Substantia nigra (tissue), 51 donors: ENCODE measurements at places on chromosomes 11 and 22.

- DNase-seq: no peak
Measured at GRCh38 chr11:89249196-89249595, 71.5 kb downstream of the TYR start.

GRCh38 chr11:128565881-128566280 is 21.5 kb downstream of the ETS1 start:
- no peak for DNase-seq

GRCh38 chr11:97506076-97506759 is 1116.4 kb downstream of the JRKL start:
- DNase-seq: no peak

DNA sequence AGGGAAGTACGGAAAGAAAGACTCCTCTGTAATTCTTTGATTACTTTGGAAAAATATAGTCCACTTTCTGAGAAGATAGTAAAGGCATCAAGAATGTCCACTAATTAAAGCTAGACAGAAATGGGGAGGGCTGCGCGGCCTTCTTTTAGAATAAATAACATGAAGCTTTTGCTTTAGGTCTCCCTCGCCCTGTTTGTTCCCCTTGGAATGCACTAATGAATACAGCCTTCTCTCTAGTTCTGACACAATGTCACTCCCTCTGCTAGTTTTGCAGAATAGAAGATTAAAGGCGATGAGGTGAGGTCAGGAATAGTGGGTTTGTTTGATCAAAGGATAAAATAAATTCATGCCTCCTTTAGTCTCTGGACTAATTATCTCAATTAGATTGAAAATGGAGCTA is 543.9 kb downstream of the OPCML start:
- DNase-seq: no peak

DNA sequence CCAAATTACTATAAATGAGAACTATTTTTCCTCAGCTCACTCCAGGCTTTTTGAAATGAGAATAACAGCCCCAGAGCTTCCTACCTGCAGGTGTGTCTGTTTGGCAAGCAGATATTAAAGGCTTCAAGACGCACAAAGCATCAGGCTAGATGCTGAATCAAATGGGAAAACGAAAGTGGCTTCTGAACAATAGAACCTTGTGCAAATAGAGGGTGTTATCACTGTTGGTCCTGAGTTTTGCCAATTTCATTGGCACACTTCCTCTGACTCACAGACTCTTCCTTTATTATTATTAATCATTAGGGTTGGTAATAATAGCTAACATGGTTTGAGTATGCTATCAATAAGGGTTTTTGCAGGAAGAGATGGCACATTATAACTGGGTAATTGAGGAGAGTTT is 13.4 kb downstream of the SYT13 start:
- DNase-seq: no peak

DNA sequence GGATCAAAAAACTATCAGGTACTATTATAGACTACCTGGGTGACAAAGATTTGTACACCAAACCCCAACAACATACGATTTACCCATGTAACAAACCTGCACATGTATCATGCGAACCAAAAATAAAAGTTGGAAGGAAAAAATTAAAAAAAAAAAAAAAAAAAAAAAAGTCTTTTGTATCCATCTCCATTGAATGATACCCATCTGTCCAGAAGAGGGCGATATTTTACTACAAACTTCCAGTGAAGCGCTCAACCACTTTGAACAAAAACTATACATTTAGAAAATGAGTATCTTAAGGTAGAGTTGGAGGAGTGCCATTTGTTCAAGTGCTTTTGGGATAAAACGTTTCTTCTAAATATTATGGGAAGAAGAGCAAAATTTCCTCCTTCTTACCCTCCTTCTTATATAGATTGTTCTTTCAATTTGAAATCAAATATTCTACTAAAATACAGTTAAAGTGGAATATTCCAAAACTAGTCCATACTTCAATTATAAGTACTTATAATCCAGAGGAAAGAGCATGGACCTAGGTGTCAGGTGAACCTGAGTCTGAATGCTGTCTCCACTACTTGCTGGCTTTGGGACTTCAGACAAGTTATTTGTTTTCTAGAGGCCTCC is 23.3 kb downstream of the ARL14EP start:
- no peak for DNase-seq

GRCh38 chr11:76491644-76492043 is 46.8 kb downstream of the EMSY start:
- DNase-seq: no peak

GRCh38 chr11:8930456-8931175 is 2.1 kb downstream of the C11orf16 start:
- no peak for DNase-seq

- no peak for DNase-seq
Measured at GRCh38 chr11:77801477-77801876, 19.0 kb downstream of the RSF1 start.

GRCh38 chr11:111364503-111364902 is 14.6 kb downstream of the POU2AF1 start:
- DNase-seq: no peak

DNA sequence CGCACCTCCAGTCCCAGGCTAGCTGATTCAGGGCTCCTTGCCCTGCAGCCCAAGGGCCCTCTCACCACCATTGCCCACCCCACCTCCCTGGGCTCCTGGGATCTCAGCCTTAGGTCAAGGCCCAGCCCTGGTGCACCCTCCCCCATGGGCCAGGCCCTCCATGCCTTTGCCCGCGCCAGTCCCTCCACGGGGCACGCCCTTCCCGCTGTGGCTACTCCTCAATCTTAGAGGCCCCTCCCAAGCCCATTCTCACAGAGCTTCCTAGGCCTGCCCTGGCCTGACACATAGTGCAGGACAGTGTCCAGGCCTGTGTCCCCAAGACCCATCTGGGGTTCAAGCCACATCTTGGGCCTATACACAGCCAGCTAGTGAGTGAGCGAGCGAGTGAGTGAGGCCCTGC is 6.9 kb downstream of the GP1BB start:
- DNase-seq: no peak

DNA sequence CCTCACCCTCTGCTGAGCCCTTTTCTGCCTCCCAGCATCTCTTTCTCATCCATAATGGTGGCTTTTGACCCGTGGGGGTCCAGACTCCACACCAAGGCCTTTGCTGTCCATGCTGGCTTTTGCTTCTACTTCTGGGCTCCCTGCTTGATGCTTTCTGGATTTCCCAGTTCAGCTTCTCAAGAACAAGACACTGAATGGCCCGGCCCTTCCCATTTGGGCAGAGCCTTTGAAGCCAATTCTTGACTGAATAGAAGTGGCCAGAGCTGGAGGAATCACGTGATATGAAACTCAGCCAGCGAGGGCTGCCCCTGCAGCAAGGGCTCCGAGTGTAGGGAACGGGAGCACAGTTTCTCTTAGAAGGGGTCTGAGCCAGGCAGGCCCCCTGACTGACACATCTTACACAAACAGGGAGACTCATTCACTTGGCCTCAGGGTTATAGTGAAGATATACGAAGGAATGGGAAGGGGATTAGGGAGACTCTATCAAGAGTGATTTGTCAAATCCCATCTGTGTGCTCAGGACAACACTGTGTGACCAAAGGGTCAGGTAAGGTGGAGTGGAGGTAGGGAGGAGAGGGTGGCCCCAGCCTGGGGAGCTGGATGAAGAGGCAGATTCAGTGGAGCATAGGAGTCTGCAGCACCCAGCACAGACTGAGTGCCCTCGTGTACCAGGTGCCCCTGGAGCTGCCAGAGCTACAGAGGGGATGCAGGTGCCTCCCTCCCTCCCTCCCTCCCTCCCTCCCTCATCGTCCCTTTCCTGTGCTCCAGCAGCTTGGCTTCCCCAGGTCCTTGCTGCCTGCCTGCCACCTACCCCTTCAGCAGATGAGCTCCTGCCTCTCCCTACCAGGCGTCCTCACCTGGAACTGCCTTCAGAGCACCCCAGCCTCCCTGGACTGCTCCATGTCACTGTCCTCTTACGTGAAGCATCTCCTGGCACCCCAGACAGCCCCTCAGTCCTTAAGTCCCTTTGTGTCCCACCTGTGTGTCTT is 106.0 kb downstream of the TRIM29 start:
- no peak for DNase-seq

DNA sequence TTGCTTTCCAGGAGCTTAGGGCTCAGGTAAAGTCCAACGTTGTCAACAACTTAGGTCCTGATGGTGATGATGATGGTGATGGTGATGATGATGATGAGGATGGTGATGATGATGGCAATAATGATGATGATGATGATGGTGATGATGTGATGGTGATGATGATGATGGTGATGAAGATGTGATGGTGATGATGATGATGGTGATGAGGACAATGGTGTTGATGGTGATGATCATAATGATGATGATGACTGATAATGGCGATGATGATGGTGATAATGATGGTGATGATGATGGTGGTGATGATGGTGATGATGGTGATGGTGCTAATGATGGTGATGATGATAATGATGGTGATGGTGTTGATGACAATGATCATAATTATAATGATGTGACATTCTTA is 750.2 kb downstream of the TBC1D22A start:
- no peak for DNase-seq

DNA sequence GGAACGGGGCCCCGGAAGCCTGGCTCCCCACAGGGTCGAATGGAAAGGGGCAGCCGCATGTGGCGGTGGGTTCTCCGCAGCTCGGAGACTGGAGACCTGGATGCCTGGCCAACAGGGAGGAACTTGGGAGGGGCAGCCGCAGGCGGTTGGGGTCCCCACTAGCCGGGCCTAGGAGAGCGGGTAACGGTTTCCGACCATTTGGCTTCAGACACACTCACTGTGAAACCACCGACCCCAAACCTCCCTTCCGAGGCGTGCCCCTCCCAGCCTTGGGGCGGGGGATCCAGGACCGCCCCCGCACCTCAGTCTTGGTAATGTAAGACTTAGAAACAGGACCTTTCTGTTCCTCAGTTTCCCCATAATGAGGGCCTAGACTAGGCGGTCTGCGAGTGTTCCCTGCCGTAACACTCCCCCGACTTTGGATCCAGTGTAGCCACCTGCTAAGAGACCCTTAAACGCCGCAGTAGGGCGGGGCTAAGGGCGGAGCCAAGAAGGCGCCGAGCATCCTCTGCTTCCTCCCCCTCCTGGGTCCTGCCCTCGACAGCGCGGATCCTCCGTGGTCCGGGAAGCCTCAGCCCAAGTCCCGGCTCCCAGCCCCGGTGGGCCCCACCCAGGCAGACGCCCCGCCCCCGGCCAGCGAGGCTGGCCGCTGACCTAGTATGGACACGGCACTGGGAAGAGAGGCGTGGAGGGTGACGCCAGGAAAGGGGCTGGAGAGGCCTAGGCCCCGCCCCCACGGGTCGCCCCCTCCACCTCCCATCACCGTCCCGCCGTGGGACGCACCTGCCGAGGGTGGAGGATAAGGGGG is 1.8 kb upstream of the RASGRP2 start:
- peak; percentile 40 for DNase-seq

DNA sequence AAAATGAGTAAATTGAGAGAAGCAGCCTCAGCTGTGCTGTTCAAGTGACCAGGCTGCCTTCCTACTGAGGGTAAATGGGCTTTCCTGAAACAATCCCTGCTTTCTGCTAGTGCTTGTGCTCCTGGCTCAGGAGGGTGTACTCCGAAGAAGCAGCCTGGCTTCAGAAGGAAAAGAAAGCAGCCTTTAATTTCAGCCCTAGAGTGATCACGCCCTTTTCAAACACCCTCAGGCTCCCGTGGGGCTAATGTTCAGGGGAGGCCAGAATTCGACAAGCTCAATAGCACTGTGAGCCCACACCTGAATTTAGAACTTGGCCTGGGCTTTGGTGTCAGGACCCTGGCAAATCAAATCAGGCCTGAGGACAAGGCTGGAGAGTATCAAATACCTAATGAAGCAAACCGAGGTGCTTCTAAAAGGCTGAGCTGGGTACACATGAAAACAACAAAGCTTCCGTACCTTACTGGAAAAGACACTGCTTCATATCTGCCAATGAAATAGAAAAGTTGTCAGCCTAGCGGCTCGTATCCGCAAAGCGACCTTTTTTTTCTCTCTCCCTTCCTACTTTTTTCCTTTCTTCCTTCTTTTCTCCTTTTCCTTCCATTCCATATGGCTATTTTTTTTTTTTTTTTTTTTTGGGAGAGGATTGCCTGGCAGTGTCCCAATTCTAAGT is 387.8 kb downstream of the SOX6 start:
- DNase-seq: no peak

DNA sequence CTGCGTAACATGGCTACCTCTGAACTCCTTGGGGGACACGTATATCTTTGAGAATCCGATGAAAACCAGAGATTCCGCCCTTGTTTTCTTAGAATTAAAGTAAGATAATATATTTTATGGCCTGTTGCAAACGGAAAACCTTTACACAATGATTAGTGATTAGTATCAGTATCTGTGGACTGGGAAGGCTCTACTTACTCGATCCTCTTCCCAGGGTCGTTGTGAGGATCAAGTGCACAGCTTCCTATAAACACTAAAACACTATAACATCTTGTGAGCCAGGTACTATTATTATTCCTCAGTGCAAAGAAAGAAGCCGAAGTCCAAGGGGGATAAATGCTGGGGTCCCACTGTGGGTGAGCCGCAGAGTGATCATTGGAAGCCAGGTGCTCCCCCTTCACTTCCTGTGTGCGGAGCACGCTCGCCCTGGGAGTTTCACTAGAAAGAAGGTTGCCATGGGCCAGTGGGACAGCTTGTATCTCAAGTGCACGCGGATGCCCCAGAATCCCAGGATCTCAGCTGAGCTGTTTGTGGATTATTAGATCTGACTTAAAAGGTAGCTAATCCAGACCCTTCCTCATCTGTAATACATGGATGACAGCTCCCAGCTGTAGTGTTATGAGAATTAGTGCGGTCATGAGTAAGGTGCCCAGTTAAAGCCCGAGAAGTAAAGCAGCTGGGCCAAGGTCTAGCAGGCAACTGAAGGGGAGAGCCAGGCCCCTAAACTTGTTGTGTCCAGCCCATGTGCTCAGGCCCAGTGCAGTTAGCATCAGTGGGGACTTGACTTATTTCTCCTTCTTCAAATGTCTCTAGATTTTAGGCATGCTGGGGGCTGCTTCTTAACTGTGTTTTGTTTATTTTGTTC is 839 bp downstream of the CBY1 start:
- no peak for DNase-seq

DNA sequence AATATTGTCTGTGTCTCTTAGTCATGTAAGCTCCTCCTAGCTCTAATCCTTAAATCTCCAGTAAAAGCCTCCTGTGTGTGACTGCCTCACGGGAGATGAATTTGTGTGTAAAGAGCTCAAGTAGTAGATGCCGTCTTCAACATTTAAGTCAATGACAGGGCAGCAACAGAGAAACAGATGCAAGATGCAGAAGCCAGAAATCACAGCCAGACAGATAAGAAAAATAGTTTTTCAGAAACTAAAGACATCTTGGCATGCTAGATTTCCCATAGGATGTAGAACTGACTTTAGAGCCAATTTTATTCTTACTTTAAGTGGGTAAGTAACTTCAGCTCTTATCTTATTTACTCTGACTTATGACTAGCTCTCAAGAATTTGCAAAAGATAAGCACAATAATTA is 652.8 kb downstream of the KCNA4 start:
- DNase-seq: no peak

GRCh38 chr22:30947816-30948454 is 20.6 kb downstream of the MORC2 start:
- DNase-seq: no peak

GRCh38 chr11:121039971-121040613 is 16.2 kb downstream of the TBCEL start:
- no peak for DNase-seq

GRCh38 chr11:113529606-113530005 is 54.4 kb upstream of the DRD2 start:
- DNase-seq: no peak

- DNase-seq: no peak
Measured at GRCh38 chr11:93840981-93841380, 9.4 kb downstream of the VSTM5 start.
